ENCODE measurements at places on chromosomes 7 and 10.

DNA sequence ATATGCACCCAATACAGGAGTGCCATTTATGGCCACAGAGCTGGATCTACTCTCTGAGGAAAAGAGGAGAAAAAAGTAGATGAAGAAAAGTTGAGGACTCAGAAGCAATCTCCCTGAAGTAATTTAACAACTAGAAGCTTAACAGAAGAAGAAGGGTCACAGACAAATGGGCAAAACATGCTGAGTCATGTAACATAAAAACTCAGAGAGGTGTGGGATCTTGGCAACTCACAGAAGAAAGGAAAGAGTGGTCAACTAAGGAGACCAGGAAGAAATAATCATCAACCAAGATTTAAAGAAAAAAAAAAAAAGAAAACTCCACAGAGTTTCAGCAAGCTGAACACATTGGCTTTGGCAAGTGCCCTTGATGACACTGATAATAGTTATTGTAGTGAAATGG is 51.8 kb upstream of the BET1 start:
- DNase-seq = no peak

GRCh38 chr7:47661051-47661714 is 79.3 kb upstream of the TNS3 start:
- DNase-seq = no peak

DNA sequence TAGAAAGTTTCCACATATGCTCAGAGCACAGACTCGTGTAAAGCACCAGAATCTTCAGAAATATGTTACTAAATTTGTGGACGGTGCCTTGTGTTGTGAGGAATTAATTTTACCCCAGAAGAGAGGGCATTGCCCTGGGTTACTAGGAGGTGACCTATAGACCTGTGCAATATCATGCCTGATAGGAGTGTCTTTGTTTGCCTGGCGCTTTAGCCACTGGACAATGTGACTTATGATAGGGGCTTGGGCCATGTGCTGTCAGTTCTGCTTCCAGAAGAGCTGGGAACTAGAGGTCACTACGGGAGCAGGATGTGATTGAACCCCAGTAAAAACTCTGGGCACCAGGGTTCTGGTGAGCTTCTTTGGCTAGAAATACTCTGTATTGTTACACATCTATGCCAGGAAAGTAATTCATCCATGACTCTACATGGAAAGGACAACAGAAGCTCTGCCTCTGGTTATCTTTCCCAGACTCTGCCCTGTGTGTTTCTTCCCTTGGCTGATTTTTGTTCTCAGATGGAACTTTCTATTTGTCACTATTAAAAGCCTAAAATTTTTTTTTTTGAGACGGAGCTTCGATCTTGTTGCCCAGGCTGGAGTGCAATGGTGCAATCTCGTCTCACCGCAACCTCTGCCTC is 75.5 kb downstream of the SIRT1 start:
- DNase-seq = no peak

- DNase-seq = no peak
Observed at GRCh38 chr10:116124777-116125176, 148.2 kb downstream of the GFRA1 start.

GRCh38 chr10:57218382-57218781 is 857.3 kb upstream of the ZWINT start:
- no peak for DNase-seq

DNA sequence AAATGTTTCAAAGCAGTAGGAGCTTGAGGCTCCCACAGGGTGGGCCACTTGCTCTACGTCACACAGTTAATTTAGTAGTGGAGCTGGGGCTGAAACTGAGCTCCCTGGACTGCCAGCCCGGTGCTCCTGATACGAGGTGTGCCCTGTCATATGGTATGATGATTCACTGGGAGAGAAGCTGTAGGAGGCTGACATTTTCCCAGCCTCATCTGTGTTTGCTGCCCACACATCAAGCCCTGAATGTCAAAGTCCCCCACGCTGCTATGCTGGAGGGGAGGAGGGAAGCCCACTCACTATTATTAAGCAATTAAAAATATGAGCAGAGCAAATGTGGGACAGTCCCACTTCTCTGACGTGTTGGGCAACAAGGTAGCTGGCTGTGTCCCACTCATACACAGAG is 81.2 kb upstream of the SORCS3 start:
- DNase-seq = peak; percentile 27

- no peak for DNase-seq
Observed at GRCh38 chr7:158582089-158582456, 5.5 kb downstream of the PTPRN2 start.

GRCh38 chr10:5370493-5371352 is 6.0 kb downstream of the UCN3 start:
- DNase-seq = no peak

GRCh38 chr7:18895456-18895855 is 222.0 kb downstream of the TWIST1 start:
- no peak for DNase-seq

- no peak for DNase-seq
Observed at GRCh38 chr7:30214651-30215137, 69.7 kb upstream of the ZNRF2 start.

DNA sequence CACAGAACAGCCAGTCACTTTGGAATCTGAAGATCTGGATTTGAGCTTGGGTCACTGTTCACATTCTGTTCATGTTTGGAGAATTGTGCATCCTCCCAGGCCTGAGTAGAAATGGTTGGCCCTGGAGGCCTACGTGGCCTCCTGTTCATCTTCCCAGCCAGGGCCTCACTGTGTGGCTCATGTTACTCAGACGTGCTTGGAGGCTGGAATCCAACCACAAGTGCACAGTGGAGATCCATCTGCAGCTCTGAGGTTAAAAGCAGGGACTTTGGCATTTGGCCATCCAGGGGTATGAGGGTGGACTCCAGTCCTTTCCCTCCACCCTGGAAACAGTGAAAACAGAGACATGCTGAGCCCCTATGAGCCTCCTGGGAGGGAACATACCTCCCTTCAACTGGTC is 709.0 kb upstream of the IGFBP3 start:
- DNase-seq = no peak

- no peak for DNase-seq
Observed at GRCh38 chr7:99843808-99844207, 16.0 kb downstream of the CYP3A43 start.

DNA sequence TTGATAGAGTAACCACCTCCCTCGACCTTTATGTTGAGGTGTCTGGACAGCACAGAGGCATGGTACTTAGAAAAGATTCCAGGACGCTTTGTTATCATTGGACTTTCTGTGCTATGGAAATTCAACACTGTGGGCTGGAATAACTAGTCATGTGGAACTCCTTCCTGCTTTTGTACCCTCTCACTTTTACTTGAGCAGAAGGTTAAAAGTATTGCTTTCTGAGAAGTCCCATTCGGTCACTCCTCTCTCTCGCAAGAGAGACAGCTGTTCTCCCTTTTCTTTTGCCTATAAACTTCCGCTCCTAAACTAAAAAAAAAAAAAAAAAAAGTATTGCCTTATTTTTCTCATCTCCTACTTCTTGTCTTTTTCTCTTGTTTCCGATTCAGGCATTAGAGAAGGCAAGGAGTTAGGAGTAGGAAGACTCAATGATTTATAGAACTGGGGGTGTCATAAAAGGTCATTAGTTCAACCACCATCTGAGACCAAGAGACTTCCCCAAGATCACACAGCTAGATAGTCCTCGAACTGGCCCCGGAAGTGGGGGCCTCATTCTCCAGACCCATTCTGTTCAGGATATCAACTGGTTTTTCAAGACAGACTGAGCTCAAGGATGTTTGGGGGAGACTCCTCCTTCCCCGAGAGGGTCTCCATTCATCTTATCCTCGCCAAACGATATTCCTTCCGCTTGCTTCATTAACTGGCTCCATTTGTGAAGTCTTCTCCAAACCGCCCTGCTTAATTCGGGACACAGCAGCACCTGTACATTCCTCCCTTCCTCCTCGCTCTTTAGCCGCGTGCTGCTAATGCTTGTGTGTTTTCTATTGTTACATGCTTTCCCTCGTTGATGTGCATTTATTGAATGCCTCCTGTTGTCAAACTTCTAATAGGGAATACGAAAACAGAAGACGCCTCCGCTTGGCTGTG is 995 bp upstream of the INPP5F start:
- no peak for DNase-seq

GRCh38 chr10:5524641-5525560 is at the start of gene CALML3:
Gene CALML3, plus strand, starts transcription at chr10:5524961. Its CDS starts 125 bp downstream, at chr10:5525086.
- no peak for DNase-seq

GRCh38 chr10:93437946-93438612 is 44.1 kb downstream of the MYOF start:
- DNase-seq = no peak

DNA sequence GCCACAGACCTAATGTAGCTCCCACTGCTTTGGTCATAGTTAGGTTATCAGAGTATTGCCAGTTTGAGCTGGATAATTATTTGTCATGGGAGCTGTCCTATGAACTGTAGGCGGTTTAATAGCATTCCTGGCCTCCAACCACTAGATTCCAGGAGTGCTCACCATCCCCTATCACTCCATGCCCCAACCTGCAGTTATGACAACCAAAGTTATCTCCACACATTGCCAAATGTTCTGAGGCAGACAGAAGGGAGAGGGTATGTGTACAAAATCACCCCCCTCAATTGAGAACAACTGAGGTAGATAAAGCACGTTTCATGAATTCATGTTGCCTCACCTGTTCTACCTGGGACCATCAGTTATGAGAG is 119.0 kb upstream of the CACUL1 start:
- DNase-seq = no peak

- no peak for DNase-seq
Observed at GRCh38 chr7:40468891-40469864, 334.4 kb downstream of the SUGCT start.

DNA sequence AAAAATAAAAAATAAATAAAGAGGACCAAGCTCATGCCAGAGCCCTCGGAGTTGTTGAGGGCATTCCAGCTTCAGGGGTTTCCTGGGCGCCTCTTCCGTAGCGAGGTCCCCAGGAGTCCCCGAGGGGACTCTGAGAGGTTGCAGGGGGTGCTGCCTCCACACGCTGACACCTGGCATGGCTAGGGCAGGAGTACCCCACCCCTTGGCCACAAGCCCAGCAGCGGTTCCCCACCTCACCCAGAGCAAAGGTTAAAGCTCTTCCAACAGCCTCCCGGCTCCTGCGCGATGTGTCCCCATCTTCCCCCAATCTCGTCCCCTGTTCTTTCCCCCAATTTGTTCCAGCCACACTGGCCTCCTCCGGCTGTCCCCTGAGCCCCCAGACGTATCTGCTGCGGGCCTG is 4.5 kb downstream of the AMZ1 start:
- no peak for DNase-seq

GRCh38 chr7:5567790-5568189 is 144.2 kb upstream of the TNRC18 start:
- DNase-seq = no peak

DNA sequence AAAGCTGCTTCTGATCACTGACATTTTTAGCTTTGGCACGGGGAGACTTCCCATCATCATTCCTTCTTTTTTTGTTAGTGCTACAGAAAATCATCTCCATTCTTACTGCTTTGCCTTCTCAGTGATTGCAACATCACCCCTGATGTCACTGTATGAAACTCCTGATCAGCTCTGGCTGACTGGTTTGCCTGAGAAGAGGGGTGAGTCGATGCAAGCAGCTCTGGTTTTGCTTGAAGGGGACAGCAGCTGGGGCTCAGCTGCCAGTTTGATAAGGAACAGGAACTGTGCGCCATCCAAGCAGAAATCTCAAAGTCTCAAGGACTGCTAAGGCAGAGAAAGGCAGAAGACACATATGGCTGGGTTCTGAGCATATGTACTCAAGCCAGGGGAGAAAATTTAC is 808.5 kb upstream of the CELF2 start:
- DNase-seq = no peak

DNA sequence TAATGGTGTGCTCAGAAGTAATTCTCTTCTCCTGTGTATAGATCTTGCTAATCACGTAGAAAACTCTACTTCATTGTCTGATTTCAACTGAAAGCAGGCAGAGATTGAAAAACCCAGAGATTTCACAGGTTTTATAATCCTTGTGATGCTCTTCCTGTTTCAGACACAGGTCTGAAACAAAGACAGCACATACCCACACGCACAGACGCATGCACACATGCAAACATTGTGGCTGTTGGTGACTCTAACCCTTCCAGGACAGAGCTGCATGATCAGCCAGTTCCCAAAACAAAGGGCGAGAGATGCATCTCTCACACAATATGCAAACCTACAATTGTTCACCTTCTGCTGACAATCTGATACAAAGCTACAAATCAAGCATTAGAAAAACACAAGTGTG is 11.1 kb upstream of the TFEC start:
- no peak for DNase-seq

GRCh38 chr7:85178531-85179298 is 8.1 kb downstream of the SEMA3D start:
- DNase-seq = no peak

DNA sequence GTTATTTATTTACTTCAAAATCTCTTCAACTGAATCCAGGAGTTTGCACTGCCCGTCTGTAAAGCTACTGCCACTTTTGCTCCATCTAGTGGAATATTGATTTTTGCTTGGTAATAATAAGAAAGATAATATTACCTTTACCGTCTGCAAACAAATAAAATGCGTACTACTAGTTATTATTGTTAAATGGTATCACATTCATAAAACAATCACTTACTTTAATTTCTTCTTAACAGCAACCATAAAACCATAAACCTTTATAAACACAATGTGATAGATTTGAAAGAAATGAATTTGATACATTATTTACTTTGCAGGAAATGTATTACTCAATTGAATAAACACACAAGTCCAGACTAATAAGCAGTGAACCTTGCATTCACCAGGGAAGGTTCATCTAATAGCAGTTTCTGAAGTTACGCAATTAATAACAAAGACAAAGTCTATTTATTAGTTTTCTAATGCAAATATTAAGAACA is 6.4 kb downstream of the AGMO start:
- DNase-seq = no peak

DNA sequence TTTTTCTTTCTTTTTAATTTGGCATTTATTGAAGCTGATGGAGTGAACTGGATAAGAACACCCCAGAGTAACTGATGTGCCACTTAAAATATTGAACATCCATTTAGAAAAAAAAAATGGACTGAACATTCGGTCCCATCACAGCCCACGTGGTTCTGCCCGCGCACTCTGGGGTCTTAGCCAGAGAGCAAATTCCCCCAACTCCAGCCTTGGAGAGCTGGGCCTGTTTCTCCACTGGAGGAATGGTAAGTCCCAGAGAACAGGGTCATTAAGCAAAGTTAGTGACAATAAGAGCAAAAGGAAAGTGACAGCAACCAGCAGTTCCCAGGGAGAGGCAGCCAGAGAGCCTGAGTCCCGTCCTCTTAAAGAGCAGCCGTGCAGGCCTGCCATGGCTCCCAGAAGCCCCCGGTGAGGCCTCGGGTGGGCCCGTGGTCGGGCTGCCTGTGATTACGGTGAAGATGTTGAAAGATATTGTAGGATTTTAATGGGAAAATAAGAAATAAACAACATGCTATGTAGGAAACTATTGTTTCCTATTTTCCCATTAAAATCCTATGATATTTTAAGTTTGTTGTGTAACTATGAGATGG is 487.9 kb upstream of the MKI67 start:
- DNase-seq = no peak
